Uterus (tissue), 4 donors: ENCODE measurements at places on chromosomes 12 and 14.

DNA sequence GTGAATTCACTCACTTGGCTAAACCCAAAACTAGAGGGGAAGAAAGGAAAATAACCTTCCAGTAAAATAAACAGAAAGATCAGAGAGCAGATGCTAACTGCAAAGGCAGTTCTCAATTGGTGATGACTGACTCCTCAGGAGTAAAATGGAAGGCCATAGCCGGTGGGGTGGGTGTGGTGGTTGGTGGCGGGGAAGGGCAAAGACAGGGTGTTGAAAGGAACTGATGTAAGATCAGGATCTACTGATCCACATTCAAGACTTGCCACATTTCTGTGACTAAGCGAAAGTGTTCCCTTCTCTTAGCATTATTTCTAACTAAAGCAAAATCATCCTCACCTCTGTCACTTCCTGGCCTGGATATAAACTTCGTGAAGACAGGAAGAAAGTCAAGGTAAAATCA is 26.3 kb upstream of the TC2N start:
- DNase-seq: no peak

- no peak for DNase-seq
These were observed 399.1 kb downstream of the GXYLT1 start for GRCh38 chr12:41745593-41745992.

DNA sequence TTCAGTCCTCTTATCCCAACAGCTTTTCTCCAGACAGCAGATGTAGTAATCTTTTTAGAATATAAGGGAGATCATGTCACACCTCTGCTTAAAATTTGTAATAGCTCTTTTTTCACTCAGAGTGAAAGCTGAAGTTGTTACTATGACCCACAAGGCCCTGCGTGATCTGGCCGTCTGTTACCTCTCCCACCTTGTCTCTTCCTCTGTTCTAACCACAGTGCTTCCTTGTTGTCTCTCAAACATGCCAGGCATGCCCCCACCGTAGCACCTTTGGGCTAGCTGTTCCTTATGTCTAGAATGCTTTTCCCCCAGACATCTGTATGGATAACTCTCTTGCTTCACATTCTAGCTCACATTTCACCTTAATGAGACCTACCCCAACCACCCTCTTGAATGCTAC is 6.5 kb downstream of the NECAP1 start:
- DNase-seq: no peak

DNA sequence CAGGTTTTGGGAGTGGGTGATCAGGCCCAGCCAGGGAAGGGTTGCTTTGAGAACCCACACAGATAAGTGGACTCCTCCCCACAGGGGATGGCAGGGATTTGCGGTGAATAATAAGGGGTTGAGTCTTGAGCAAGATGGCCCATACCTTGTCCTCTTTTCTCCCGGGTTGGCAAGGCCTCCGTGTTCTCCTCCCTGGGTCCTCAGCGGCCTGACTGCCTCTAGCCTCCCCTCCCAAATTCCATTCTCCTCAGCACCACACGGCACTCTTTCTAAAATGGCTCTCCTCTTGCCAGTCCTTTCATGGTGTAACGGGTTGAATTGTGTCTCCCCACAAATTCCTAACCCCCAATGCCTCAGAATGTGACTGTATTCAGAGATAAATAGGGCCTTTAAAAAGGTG is 70.0 kb downstream of the CHST11 start:
- no peak for DNase-seq

- DNase-seq: peak; percentile 49
These were observed 79.6 kb downstream of the ITPK1 start for GRCh38 chr14:93035917-93036651.

- no peak for DNase-seq
These were observed 6.7 kb downstream of the CNOT2 start for GRCh38 chr12:70249903-70250302.

- DNase-seq: no peak
These were observed 94.1 kb downstream of the PHETA1 start for GRCh38 chr12:111274777-111275176.

DNA sequence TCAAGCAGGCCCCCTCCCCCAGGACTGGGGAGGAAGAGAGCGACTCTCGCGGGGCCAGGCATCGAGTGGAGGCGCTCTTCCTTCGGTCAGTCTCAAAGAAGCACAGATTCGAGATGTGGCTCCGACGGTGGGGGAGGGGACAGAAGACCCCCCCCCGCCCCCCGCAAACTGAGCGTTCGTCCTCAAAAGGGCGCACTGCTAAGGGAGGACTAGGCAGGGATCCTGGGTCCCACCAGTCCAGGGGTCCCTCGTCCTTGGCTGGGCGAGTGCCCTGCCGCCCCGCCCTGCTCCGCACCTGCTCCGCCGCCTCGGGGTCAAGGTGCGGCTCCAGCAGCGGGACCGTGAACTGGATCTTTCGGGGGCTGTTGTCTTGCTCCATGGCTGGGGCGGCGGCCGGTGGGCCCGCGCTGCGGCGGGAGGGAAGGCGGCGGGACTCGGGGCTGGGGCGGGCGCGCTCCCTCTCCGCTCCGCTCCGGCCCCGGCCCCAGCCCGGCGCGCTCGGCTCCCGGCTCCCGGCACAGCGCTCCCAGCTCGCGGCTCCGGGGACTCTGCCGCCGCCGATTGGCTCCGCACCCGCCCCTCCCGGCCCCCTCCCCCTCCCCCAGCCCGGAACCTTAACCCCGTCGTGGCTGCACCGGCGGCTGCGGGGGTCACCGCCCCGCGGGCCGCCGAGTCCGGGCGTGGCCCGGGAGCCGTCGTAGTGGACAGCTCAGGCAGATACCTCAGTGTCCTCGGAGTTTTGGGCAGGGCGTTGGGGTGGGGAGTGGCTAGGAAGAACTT is at the start of gene PPP1R1A:
TSS of gene PPP1R1A (minus strand) at position 550 of the 780 bp plus-strand sequence. CDS start at position 379, 171 bp downstream.
- DNase-seq: no peak

- DNase-seq: no peak
These were observed 4.0 kb downstream of the AGAP2 start for GRCh38 chr12:57734591-57734990.

- DNase-seq: no peak
These were observed 1.4 kb downstream of the CEP128 start for GRCh38 chr14:80940146-80940545.

DNA sequence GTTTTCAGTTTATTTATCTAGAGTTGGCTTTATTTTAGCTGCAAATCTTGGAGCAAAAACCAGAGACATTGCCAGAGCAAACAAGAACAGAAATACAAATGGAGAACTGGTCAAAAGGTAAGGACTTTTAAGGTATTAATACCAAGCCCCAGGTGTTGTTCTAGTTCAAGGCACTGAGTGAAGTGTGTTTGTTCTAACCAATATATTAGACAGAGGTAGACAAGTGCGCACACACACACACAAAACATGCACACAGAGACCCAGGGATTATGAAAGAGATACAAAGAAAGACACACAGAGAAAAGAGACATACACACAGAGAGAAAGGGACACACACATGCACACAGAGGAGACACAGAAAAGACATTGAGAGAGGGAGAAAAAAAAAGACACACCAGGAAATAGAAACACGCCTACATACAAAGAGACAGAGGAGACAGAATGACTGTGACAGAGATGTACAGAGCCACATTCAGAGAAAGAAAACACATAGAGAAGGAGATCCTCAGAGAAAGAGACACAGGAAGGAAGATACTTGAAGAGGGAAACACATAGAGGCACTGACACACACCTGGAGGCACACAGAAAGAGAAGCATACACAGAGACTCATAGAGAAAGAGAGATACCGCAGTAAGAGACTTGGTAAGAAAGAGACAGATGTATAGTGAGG is 50.2 kb downstream of the MIPOL1 start:
- no peak for DNase-seq

DNA sequence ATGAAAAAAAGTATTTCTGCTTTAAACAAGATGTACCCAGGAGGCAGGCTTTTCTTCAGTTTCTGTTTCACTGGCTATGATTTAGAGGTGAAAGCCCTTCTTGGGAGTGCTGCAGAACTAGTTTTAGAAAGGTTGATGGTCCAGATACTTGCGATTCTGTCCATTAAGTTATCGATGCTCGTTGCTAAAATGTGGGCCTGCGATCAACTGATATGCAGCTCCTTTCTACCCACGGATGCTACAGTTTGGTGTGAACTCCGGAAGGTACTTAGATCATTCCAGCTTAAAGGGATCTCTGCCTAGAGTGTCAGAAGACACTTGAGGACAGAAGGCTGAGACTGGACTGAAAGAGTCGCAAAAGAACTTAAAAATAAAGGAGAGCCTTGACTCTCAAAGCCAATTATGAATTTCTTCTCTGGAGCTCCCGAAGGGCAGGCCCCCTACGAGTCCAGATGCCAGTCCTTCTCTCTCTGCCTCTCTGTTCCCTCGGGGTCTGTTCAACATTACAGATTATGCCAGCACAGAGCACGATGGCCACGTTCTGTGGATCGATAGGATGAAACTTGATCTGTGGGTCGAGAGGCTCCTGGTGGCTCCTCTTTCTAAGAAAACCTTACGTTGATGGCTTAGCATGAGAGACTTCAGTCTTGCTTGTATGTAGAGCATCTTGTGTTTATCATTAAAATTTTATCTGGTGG is 40.0 kb downstream of the FBXW8 start:
- DNase-seq: no peak

GRCh38 chr12:5808981-5809380 is 136.1 kb downstream of the ANO2 start:
- no peak for DNase-seq

GRCh38 chr12:45351921-45352670 is 136.2 kb downstream of the ANO6 start:
- no peak for DNase-seq

DNA sequence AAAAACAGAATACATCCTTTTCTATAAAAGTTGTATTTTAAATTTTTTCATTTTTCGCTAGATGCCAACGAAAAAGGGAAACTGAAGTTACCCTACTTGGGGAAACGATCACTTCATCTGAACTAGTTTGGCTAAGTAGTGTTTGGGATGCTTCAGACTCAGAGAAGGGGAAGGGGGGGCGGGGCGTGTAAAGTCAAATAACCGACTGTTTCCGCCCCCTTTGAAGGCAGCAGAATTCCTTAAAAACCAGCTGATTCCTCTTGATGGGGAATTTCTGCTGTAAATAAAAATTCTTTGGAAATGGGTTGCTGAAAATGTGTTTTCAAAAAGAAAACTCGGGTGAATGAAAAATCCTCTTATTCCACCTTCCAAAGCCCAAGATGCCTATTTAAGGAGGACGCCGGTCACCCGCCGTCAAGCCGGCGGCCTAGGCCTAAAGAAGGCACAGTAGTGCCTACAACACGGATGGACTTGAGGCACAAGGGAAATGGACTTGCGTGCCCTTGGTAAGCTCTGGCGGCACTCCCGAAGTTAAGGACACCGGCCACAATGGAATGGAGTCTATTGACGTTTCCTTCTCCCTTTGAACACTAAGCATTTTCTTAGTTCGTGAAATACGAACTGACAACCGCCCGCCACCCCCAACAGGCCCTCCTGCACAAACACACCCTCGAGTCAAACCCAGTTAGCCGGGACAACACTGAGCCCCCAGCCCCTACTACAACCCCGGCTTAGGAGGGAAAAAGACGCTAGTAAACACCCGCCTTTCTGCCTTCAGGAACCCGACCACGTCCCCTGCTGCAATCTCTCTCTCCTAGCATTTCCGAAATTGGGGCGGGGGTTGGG is 1.9 kb downstream of the ATXN2 start:
- peak; percentile 29 for DNase-seq

GRCh38 chr12:110931315-110931728 is 10.9 kb upstream of the MYL2 start:
- DNase-seq: no peak

- peak; percentile 72 for DNase-seq
These were observed 89.1 kb upstream of the STAC3 start for GRCh38 chr12:57340104-57340503.

DNA sequence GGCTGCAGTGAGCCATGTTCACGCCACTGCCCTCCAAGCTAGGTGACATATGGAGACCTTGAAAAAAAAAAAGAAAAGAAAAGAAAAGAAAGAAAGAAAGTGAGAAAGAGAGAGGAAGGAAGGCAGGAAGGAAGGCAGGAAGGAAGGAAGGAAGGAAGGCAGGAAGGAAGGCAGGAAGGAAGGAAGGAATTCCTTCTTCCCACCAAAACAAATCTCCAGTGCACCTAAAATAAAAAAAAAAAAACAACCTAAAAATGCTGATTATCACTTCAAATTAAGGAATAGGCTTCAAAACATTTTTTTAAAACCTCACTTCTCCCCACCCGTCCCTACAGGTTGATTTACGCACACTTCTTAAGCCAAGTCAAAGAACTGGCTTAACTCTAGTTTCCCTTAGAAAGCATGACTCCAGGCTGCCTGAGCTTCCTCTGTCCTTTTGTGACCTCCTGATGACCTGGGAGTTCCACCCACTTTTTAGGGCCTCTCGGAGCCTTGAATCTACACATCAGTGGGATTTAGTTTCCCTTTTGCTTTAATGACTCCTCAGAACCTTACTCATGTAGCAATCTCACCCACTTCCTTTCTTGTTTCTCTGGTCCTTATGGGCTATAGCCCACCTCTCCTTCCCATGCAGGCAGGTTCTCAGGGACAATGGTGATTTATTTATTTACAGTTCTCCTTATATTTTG is 18.6 kb downstream of the DUSP6 start:
- no peak for DNase-seq

GRCh38 chr14:98174041-98174440 is 1098.0 kb downstream of the BCL11B start:
- DNase-seq: no peak

DNA sequence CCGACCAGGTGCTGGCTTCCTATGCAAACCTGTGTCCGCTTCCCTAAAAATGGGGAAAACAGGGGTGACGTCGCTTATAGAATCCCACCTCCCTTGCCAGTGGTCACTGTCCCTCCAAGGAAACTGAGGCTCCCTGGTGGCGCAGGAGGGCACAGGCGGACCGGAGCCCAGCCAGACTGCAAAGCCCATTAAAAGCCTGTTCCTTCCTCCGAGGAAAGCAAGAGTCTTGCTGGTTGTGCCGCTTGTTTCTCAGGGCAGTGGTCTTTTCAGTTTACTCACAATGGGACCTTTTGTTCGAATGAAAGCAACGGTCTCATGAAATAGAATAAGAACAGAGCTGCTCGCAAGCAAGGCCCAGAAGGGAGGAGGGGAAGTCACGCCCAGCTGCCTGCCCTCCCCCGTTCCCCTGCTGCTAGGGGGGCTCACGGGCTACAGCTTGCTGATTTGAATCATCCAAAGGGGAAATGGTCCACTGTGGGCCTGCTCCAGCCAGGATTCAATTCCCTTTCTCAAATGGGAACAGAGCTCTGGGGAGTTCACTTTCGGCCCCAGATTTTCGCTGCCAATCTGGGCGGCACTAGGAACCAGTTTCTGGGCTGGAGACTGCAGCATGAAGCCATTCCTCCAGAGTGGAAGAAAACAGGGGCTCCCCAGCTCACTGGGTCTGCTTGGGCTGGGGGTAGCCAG is 4.6 kb upstream of the SELPLG start:
- DNase-seq: peak; percentile 53

- no peak for DNase-seq
These were observed 479.3 kb downstream of the SLC16A7 start for GRCh38 chr12:60075091-60075490.

DNA sequence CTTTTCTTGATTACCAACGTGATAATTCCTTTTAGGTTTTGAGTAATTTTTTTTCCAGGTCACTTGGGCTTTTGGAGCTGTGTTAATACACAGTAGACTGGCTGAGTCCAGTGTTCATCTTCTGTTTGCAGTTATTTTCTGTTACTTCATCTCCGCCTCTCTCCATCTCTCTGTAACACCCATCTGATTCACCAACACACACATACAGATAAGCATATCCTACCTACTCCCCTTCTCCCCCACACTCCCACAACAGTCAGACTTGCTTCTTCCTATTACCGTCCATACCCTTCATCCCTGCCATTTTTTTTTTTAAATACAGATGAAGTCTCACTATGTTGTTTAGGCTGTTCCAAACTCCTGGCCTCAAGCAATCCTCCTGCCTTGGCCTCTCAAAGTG is 72.7 kb upstream of the MANSC4 start:
- DNase-seq: no peak
